Stimulated activated CD8-positive, alpha-beta memory T cell treated with anti-CD3 and anti-CD28 coated beads, Interleukin-4, amount 100 ng/mL, for 1 hour (primary cell): ENCODE measurements at places on chromosomes 16 and 17.

- no peak for DNase-seq
Measured at GRCh38 chr17:4969551-4970173, 2.0 kb upstream of the SPAG7 start.

DNA sequence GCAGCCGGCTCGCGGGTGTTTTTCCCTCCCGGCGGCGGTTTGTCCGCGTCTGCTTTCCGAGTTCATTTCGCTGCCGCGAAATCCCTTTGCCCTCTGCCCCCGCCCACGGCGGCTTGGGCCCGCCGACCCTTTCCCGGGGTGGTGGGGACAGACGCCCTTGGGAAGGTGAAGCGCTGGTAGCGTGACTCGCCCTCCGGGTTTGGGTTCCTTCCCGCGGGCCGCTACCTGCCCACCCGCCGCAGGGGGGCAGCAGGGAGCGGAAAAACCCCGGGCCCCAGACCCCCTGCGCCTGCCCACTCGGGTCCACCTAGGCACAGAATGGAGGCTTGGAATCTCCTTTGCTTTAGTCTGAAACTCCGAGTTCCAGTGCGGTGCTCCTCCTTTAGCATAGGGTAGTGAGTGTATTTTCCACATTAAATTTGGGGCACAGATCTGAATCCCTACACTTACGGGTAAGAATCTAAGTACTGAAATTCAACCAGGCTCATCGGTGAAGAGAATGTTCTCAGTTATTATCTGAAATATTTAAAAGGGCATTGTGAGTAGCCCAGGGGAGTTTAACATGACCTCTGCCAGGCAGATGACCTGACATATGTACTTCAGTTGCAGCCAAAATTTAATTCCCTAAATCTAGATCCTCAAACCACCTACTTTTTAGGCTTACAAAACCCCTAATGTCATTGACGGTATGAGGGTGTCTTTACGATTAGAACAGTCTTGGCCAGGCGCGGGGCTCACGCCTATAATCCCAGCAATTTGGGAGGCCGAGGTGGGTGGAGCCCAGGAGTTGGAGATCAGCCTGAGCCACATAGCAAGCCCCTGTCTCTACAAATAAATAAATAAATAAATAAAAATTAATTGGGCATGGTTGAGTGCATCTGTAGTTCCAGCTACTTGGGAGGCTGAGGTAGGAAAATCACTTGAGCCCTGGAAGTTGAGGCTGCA is 1.0 kb downstream of the NME2 start:
- peak; percentile 30 for DNase-seq

DNA sequence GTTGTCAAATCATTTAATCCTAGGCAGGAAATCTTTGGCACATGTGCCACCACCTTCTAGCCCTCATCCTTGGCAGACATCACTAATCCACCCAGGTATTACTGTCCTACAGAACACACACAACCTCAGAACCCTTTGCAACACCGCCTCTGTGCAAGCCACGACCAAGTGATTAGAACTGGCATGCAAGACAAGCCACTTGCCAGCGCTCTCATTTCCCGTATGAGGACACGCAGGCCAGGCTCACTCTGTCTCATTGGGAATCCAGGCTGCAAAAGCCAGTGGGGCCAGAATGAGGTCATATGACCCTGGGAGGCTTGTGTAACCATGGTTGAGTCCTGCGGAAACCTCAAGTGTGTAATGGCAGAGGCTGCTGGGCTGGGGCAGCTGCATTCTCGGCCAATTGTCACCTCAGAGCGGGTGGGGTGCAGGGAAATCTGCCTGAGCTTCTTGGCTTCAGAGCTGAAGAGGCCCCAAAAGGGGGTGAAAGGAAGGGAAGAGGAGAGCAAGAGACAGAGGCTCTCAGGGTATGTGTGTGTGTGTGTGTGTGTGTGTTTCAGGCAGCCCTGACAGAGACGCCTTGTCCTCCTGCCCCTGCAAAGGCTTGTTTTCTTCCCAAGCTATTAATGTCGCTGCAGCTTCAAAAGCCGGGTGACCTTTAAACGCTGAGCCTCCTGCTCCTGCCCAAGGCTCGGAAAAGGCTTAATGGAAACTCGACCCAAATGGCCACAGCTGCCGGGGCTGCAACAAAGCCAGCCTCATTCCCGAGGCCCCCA is 43.2 kb upstream of the MRPS23 start:
- no peak for DNase-seq

DNA sequence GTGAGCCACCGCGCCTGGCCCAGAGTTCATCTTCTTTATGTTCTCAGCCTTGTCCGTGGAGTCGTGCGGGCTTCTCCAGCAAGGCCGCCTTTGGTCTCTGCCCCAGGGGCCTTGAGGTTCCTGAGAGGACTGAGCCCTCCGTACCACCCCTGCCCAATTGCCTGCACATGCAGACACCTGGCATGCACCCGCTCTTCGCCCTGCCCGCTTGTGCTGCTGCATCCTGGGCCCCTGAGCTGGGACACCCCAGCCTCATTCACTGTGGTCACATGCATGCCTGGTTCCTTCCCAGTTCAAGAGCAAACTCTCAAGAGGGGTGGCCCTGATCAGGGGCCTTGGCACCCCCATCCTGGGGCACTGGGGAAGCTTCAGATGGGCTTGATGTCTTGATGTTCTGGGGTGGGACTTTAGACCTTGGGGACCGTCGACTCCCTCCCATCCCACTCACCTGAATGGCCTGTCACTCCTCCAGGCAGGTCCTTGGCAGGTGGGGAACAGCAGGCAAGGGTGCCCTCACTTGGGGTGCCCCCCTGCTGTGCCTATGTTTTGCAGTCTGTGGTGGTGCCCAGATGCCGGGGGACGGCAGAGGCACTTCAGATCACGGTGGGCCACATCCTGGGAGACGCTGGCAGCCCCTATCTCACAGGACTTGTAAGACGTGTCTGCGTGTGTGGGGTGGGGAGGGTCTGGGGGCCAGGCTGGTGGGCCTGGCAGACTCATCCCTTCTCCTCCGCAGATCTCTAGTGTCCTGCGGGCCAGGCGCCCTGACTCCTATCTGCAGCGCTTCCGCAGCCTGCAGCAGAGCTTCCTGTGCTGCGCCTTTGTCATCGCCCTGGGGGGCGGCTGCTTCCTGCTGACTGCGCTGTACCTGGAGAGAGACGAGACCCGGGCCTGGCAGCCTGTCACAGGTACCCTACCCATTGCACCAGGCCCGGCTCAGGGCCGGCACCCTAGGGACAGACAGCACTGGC is 12.7 kb upstream of the SPNS2 start:
- peak; percentile 32 for DNase-seq

DNA sequence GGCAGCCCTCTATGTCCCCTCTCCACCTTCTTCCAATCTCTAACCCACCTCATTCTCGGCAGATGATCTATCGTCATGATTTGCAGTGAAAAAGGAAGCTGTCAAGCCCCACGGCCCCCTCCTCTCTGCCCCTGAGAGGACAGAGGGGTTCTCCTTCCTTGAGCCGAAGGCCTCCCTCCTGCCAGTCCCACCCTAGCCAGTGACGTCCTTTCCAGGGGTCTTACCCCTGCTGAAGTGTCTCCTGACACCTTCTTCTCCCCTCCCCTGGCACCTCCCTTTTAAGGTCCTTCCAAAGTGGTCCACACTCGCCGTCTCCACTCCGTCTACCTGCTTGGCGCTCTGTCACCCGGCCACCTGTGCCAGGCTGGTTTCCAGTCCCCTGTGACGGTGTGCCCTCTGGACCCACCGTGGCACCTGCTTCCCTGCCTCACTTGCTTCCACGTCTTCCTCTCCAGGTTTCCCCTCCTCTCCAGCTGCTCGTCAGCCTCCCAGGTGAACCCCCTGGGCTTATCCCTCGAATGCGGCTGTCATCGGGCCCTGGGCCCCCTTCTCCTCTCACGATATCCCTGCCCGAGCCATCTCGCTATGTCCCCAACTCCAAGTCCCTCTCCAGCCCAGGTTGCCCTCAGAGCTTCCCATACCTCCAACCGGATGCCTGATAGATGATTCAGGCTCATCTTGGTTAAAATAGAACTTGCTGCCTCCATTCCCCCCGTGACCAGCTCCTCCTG is 5.7 kb downstream of the CCDC102A start:
- no peak for DNase-seq

- no peak for DNase-seq
Measured at GRCh38 chr16:50709061-50709684, 15.8 kb downstream of the NOD2 start.

DNA sequence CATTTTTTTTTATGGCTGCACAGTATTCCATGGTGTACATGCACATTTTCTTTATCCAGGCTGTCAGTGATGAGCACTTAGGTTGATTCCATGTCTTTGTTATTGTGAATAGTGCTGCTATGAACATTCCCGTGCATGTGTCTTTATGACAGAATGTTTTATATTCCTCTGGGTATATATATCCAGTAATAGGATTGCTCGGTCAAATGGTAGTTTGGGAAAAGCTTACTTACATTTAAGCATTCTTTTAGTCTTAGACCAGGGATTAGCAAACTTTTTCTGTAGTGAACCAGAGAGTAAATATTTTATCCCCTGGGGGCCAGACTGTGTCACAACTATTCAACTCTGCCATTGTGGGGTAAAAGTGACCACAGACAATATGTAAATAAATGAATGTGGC is 40.2 kb downstream of the MED13 start:
- DNase-seq, result no peak

- no peak for DNase-seq
Measured at GRCh38 chr17:17605729-17606088, 14.2 kb upstream of the PEMT start.

- no peak for DNase-seq
Measured at GRCh38 chr17:76033139-76033538, 6.0 kb upstream of the EVPL start.

GRCh38 chr17:36641877-36642845 is 40.8 kb downstream of the MRM1 start:
- DNase-seq, result no peak

GRCh38 chr16:27840311-27841060 is 223.0 kb downstream of the GSG1L start:
- DNase-seq, result no peak

DNA sequence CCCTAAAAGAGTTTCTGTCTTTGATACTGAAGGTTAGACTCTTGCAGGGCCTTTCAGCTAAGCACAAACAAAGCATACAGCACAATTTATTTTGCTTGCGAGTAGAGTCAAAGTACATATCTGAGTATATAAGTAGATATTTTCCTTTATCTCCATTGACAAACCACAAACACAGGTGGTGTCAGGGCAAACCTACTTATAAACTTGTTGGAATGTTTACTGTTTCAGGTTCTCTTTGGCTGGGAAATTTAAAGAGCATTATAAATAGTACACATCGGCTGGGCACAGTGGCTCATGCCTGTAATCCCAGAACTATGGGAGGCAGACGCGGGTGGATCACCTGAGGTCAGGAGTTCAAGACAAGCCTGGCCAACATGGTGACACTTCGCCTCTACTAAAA is 442.6 kb upstream of the PSMD7 start:
- DNase-seq, result no peak

- DNase-seq, result no peak
Measured at GRCh38 chr17:75031972-75032719, 14.6 kb downstream of the ATP5PD start.

DNA sequence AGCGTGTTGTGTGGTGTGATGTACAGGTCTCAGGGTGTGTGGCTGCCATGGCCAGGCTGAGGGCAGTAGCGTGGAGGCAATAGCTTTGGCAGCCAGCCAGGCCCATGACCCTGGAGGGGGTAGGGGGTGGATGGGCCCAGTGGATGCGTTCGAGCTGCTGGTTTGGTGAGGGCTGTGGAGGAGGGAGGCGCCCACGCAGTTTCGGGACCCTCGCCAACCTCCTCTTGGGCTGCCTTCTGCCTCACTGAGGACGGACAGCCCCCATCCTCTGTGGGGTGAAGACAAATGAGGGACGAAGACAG is 238.6 kb upstream of the GSE1 start:
- no peak for DNase-seq
